ENCODE measurements at places on chromosomes 4 and X. TPM values are rescaled to one million over a fixed set of nuclear protein-coding genes. Genes with fewer than 3 reads are reported as not detected.

ARMCX4 gene
- total RNA-seq: 4.8 TPM

MAOB gene
- total RNA-seq: not detected

MAGEA4 gene
- not detected for total RNA-seq

DNA sequence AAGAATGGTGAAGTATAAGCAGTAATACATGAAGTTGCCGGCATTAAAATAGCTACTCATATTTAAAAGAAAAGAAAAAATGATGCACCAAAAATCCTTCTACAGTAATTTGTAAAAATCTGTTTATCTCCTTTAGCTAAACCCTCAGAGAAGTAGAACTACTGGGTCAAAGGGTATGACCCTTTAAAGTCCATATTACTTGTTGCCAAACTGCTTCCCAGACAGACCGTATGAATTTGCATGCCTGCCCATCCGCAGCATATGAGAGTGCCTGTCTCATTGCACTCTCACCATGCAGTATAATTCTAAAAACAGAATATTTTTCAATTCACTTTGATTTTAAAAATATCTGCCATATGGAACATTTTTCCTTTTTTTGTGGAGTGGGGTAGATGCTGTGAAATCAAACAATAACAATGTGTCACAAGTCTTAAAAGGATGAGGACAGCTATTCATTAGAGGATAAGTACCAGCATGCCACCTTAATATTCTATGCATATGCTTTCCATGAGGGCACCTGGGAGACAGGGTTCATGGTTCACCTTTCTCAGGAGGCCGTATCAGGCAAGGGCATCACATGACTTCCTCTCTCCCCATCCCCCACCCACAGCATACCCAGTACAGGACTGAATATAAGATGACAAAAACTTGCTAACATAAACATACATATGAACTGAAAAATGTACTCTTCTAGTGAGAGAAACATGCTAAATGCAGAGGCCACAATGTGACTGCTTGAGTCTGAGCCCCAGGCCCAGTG, 17.8 kb downstream of the ZDHHC9 start:
- H3K4me1 ChIP-seq: peaks cover 18% of the 10 kb centered on the region
- peak overlapping the region; percentile 23 for H3K27ac ChIP-seq
- H3K4me3 ChIP-seq: no peak overlapping the region
- peaks cover 13% of the 10 kb centered on the region for H3K36me3 ChIP-seq

- peak overlapping the region; percentile 16 for H3K27ac ChIP-seq
- H3K4me1 ChIP-seq: peaks cover 4% of the 10 kb centered on the region
- no peaks in the 10 kb centered on the region for H3K36me3 ChIP-seq
- H3K27me3 ChIP-seq: peaks cover 1% of the 10 kb centered on the region
Observed at GRCh38 chrX:149198980-149199732, 305.9 kb downstream of the IDS start.

- H3K4me3 ChIP-seq: no peak overlapping the region
- H3K27me3 ChIP-seq: no peaks in the 10 kb centered on the region
- no peak for DNase-seq
Observed at GRCh38 chr4:58070726-58071125, 960.5 kb upstream of the IGFBP7 start.

- no peak overlapping the region for H3K4me3 ChIP-seq
- H3K27me3 ChIP-seq: no peaks in the 10 kb centered on the region
- no peaks in the 10 kb centered on the region for H3K36me3 ChIP-seq
- no peaks in the 10 kb centered on the region for H3K4me1 ChIP-seq
- DNase-seq: no peak
Observed at GRCh38 chrX:4971646-4972045, 1257.0 kb downstream of the NLGN4X start.

GRCh38 chrX:104370089-104370488, 115.4 kb upstream of the ESX1 start:
- no peaks in the 10 kb centered on the region for H3K27me3 ChIP-seq
- no peaks in the 10 kb centered on the region for H3K36me3 ChIP-seq
- H3K27ac ChIP-seq: no peak overlapping the region
- no peak for DNase-seq

GRCh38 chrX:16920075-16920474, 26.4 kb upstream of the REPS2 start:
- H3K36me3 ChIP-seq: no peaks in the 10 kb centered on the region
- peaks cover 4% of the 10 kb centered on the region for H3K27me3 ChIP-seq
- no peak overlapping the region for H3K4me3 ChIP-seq
- H3K27ac ChIP-seq: no peak overlapping the region
- H3K4me1 ChIP-seq: no peaks in the 10 kb centered on the region

DNA sequence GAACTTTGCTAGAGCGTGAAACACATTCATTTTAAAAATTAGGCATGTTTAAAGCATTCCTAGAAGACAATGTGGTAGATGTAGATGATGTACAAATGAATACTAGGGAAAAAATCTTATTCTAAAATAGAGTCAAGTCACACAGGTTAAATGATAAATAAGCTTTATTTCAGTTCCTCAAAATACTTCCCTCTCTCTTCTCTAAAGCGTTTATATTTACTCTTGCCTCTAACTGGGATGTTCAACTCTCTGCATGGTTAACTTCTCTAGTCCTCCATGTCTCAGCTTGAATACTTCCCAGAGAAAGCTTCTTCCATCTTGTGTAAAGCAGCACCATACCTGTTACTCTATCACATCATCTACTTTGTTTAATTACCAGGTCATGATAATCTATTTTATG, 30.9 kb upstream of the GLRA3 start:
- no peaks in the 10 kb centered on the region for H3K36me3 ChIP-seq
- no peak overlapping the region for H3K4me3 ChIP-seq
- no peak for DNase-seq
- H3K27me3 ChIP-seq: no peaks in the 10 kb centered on the region
- no peak overlapping the region for H3K27ac ChIP-seq

GRCh38 chrX:129959493-129959832, 23.0 kb upstream of the BCORL1 start:
- no peaks in the 10 kb centered on the region for H3K36me3 ChIP-seq
- DNase-seq: no peak
- no peak overlapping the region for H3K27ac ChIP-seq
- H3K4me3 ChIP-seq: no peak overlapping the region

- no peaks in the 10 kb centered on the region for H3K4me1 ChIP-seq
- no peak overlapping the region for H3K27ac ChIP-seq
- no peaks in the 10 kb centered on the region for H3K36me3 ChIP-seq
Observed at GRCh38 chrX:114077773-114078172, 506.1 kb upstream of the HTR2C start.

GRCh38 chrX:125627676-125628075, 308.0 kb downstream of the TEX13C start:
- no peaks in the 10 kb centered on the region for H3K36me3 ChIP-seq
- no peaks in the 10 kb centered on the region for H3K27me3 ChIP-seq
- H3K4me3 ChIP-seq: no peak overlapping the region
- no peak for DNase-seq
- H3K4me1 ChIP-seq: no peaks in the 10 kb centered on the region
- H3K27ac ChIP-seq: no peak overlapping the region

- no peaks in the 10 kb centered on the region for H3K36me3 ChIP-seq
- H3K27ac ChIP-seq: no peak overlapping the region
- peaks cover 9% of the 10 kb centered on the region for H3K4me1 ChIP-seq
- no peak for DNase-seq
- no peak overlapping the region for H3K4me3 ChIP-seq
- H3K27me3 ChIP-seq: peaks cover 2% of the 10 kb centered on the region
Observed at GRCh38 chrX:20369468-20369867, 102.8 kb upstream of the RPS6KA3 start.

GRCh38 chrX:68916891-68917290, 88.1 kb downstream of the EFNB1 start:
- no peak overlapping the region for H3K4me3 ChIP-seq
- H3K27ac ChIP-seq: no peak overlapping the region
- no peaks in the 10 kb centered on the region for H3K4me1 ChIP-seq
- H3K36me3 ChIP-seq: no peaks in the 10 kb centered on the region
- no peaks in the 10 kb centered on the region for H3K27me3 ChIP-seq
- no peak for DNase-seq

DNA sequence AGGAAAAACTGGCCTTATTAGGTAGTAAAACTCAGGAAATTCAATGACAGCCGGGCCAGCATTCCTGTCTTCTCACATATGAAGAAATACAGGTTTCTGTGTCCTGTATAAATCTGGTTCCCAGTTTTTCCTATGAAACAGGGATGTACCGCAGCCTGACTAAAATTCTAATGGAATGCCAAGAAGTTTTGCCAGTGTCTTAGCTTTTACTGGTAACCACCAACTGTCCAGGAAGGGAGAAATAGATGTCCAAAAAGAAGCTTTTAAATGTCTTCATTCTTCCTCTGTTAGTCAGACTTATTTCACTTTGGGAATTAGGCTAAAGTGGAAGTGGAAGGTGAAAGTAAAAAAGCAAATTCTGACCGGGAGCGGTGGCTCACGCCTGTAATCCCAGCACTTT, 108.0 kb upstream of the TBL1X start:
- H3K4me3 ChIP-seq: no peak overlapping the region
- no peak for DNase-seq
- H3K4me1 ChIP-seq: peaks cover 30% of the 10 kb centered on the region
- H3K27me3 ChIP-seq: no peaks in the 10 kb centered on the region

DNA sequence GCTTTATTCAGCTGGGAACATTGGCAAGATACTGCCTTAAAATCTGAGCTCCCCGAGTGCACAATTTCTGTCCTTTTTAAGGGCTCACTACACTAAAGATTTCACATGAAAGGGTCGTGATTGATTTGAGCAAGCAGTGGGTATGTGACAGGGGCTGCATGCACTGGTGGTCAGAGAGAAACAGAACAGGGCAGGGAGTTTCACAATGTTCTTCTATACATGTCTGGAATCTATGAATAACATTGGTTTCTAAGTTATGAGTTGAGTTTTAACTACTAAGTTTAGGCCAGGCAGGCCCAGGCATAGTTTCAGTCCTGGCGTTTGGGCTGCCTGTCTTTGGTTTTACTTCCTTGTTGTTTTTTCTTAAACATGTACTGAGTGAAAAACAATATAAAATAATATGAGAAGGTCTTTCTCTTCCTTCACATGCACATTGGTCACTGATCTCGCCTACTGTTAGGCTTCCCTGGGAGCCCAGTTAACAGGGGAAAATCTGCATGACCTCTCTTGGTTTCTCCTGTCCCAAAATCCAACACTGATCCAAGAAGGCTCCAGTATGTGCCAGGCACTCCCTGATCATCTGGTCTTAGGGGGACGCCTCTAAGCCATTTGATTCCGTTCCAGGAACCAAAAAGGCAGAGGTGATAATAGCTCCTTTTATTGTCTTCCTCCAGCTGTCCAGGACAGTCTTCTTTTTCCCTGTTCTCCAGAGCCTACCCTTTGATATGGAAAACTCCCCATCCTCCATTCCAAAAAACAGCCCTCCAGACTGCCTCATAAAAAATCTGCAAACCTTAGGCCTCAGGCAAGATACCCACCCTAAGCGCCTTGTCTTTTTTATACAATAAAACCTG, at the start of gene UGT2B17:
Gene UGT2B17 (minus strand): TSS at position 51 of the 854 bp plus-strand sequence. CDS start 7,838 bp downstream, outside the sequence.
- no peak within 1 kb of the TSS for H3K27ac ChIP-seq
- DNase-seq: no peak
- no peak within 1 kb of the TSS for H3K4me3 ChIP-seq
- no peaks in the 10 kb centered on the region for H3K27me3 ChIP-seq
- H3K4me1 ChIP-seq: no peaks in the 10 kb centered on the region
- H3K36me3 ChIP-seq: no peaks in the 10 kb centered on the region

DNA sequence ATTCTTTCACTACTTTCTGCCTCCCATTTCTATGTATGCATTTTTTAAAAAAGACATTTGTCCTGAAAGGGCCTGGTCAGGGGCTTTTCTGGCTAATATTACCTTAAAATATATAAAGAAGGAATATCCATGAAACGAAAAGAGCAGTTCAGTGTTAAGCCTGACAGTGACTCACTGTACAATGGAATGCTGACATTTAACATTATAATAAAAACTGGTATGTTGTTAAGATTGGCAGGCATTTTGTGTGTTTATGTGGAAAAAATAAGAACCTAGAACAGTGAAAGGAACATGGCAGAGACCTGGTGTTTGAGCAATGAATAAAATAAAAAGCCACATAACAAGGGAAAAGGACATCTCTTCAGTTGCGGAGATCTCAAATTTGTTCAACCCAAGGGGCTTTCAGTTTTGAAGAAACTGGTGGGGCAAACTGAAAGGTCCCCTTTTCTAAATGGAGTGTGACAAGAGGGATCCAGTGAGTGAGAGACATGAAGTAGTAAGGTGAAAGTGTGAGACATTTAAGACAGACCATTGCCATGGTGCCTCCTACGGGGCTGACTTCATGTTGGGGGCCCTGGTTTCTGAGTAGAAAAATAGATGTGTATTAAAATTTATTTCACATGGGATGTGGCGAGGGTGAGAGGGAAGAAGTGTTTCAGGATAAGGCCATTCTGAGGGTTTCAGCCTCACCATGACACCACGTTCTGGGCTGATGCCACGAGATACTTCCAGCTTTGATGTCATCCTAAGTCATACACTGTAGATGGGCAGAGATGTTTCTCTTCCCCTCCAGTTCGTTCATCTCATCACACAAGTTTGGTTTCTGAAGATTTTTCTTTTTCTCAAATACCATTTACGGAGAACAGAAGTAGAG, 324.9 kb downstream of the PPP3CA start:
- no peaks in the 10 kb centered on the region for H3K27me3 ChIP-seq
- H3K4me3 ChIP-seq: no peak overlapping the region
- peaks cover 50% of the 10 kb centered on the region for H3K4me1 ChIP-seq
- no peak for DNase-seq
- H3K36me3 ChIP-seq: peaks cover 19% of the 10 kb centered on the region
- no peak overlapping the region for H3K27ac ChIP-seq

DNA sequence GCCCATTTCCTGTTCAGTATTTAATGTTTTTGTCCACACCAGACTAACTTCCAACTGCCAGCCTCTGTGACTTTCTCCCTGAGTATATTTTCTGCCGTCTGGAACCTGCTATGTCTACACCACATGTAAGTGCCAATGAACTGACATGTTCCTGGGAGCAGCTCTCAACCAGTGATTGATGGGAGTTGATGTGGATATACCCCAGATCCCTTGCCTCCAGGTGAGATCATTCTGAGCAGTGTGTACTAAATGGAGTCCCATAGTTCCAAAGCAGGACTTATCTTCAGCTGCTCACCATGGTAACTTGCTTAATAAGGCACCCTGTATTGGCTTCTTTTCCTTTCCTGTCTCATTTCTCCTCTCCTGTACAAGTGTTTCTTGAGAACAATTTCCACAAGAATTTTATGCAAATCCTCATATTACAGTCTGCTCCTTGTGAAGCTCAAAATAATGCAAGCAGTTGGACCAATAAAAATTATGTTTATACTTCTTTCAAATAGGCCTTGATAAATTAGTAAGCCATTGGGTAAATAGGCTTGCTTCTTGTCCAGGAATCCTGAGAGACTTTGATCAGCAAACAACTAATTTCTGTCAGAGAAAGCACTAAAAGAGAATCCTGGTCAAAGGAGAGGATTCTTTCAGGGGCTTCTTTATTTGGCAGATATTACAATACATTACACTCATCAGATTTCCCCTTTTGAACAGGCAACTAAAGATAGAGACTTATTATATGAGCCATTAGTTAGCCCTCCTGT, 911.7 kb upstream of the NDST4 start:
- no peak overlapping the region for H3K27ac ChIP-seq
- no peak for DNase-seq
- H3K4me1 ChIP-seq: no peaks in the 10 kb centered on the region
- no peaks in the 10 kb centered on the region for H3K36me3 ChIP-seq
- no peak overlapping the region for H3K4me3 ChIP-seq

- no peak for DNase-seq
- H3K36me3 ChIP-seq: no peaks in the 10 kb centered on the region
- no peaks in the 10 kb centered on the region for H3K27me3 ChIP-seq
- H3K4me3 ChIP-seq: no peak overlapping the region
- H3K27ac ChIP-seq: no peak overlapping the region
- peaks cover 7% of the 10 kb centered on the region for H3K4me1 ChIP-seq
Observed at GRCh38 chr4:22462688-22463087, 53.2 kb downstream of the ADGRA3 start.
